ENCODE measurements at places on chromosomes 16 and 17.
A peak's percentile ranks its signal among the peaks of the same experiment; 100 is the strongest.

DNA sequence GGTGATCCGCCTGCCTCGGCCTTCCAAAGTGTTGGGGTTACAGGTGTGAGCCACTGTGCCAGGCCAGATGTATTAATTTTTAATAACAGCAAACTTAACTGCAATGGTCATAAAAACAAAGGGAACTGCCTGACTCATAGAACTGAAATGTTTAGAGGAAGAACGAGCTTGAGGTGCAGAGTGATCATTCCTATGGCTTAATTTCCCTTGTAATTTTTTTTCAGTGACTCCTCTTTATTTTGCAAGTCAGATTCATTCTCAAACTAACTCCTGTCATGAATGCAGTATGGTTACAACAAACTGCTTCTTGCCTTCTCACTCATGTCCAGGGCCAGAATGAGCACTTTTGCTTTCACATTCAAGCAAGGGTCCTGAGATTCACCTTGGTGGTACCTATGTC is 231.3 kb downstream of the HAPSTR1 start:
- DNase-seq, result no peak

DNA sequence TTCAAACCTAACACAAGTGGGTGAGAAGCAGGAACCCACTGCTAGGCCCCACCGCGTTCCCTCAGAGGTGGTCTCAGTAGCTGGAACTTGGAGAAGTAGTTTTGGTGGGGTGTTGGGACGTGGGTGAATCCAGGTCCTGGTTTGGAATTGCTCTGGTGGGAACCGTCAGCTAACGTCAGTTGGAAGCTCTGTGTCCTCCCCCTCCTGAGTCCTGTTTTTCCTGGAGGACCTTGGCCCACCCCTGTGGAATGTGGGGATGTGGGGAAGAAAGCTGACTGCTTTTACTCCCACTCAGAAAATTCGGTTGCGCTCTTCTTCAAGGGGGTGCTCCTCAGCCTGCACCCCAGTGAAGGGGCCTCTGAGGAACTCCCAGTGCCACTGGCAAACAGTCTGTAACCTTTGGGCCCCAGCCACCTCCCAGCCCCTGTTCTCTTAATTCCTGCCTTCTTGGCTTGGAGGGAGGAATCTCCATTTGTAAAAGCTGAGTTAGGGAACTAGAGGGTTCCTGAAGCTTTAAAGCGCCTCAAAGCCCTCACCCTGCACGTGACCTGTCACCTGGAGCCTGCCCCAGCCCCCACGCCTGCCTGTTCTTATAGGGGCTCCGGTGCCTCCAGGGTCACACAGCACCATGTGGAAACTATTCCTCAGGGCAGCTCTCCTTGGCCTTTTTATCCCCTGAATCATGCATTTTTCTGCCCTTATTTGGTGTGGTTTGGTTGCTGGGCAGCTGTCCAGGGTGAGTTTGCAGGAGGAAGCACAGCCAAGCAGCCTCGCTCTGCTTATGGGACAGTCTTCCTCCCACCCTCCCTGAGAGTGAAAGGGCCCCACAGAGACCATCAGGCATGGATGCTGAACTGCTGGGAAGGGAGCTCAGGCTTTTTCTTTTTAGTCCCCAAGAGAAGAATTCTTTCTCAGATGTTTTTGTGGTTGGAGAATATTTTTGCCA is 16.2 kb upstream of the NAGLU start:
- DNase-seq, result peak; percentile 83

- DNase-seq, result no peak
These were observed 13.3 kb downstream of the USP22 start for GRCh38 chr17:21029515-21029914.

GRCh38 chr17:43453331-43453812 is 30.4 kb upstream of the DHX8 start:
- DNase-seq, result peak; percentile 44

GRCh38 chr16:3276679-3277078 is 6.6 kb upstream of the ZNF263 start:
- DNase-seq, result no peak

GRCh38 chr17:76141212-76142038 is at the start of gene FOXJ1:
Gene FOXJ1, minus strand, starts transcription at chr17:76141245. Its CDS starts 850 bp downstream, at chr17:76140395.
- peak; percentile 87 for DNase-seq

DNA sequence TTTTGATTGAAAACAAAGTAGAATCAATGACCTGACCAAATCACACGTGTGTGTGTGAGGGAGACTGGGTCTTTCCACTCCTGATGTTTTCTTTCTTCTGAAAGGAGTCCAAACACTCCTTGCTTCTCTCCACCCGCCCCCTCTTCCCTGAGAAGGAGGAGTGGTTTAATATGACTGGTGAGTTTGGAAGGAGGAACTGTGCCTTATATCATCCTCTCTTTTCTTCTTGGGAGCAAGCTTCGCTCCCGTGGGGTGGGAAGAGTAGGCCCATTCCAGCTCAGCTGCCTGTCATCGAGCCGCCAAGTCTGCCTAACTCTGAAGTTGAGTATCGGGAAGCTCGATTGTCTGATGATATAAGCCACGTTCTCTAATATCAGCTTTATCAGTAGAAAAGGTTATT is 96.5 kb downstream of the YPEL2 start:
- no peak for DNase-seq

GRCh38 chr17:40553694-40554534 is 11.4 kb downstream of the CCR7 start:
- DNase-seq, result no peak

DNA sequence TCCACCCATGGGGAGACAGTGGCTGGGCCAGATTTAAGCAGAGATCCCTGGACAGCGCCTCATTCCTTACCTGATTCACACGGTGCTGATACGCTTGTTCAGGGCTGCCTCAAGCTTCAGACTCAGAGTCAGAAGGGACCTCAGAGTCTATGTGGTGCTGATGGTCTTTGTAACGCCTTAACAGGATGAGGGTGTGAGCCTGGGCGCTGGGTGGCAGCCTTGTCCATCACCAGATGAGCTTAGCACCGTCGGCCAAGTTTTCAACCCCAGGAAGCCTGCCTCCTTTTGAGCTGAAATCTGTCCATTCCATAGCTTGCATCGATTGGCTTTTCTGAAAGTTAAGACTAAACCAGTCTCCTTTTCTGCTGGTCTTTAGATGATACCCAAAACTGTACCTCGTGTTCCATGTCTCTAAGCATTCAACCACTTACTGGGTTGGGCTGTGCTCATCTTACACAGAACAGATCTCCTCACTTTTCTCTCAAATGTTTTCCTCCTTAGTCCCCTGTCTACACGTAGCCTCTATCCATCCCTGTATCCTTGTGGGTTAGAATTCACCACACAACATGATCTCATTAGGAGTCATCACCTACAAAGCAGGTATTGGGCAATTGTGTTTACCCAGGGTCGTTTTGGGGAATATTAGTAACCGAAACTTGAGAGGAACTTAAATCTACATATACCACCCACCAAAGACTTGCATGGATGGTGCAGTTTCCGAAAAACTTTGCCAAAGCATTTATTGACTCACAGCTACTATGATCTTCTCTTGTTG is 573.4 kb downstream of the CDH13 start:
- no peak for DNase-seq

DNA sequence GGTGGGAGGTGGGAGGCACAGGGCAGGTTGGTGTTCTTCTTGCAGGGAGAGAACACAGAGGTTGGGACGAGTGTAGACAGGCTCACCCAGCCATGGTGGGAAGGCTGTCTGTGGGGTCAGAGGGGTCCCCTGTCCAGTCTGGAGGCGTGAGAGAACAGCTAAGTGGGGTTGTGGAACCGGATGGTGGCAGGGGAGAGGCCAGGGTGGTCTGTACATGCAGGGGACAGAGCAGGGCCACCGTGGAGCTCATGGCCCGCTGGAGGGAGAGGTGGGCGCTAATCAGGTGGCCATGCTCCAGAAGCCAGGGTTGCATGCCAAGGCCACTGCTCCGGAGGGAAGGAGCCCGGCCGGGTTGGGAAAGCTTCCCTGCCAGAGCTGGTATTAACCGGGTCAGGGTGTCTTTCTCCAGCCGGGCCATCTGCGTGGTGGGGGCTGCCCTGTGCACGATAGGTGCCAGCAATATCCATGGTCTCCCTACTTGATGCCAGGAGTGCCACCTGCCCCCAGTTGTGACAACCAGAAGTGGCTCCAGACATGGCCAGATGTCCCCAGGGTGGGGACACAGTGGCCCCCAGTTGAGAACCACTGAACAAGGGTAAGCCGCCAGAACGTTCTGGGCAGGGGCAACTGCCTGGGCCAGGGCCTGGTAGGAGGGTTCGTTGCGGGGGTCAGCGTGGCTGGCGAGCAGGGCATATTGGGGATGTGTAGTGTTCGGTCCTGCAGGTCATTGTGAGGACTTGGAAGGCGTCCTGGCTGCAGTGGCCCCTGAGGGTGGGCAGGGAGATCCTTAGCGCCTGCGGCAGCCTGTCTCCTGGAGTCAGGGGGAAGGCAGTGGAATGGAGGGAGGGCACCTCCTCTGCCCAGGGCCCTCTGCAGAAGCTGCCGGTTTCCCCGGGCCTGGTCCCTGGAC is 5.1 kb downstream of the SNN start:
- DNase-seq, result no peak
